Left hindlimb (tissue), 1 donor: ENCODE measurements at places on chromosomes 5 and 9.

- DNase-seq, result peak; percentile 61
Observed at GRCh38 chr9:87678650-87679355, 47.1 kb upstream of the CTSL start.

DNA sequence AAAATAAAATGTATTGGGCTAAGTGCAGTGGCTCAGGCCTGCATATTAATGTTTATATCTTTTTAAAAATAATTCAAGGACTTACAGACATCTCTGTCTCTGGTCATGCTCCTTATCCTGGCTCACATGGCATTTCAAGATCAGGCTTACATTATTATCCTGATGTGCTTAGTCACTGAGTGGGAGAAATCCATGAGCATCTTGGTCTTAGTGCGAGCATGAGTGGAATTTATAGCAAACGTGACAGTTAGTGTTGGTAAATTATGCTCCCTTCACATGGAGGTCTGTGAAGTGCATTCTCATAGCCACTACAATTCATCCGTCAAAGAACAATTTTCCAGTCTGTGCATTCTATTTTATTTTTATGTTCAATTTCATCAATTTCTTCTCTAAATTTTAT, 237.8 kb upstream of the EDIL3 start:
- DNase-seq, result no peak

DNA sequence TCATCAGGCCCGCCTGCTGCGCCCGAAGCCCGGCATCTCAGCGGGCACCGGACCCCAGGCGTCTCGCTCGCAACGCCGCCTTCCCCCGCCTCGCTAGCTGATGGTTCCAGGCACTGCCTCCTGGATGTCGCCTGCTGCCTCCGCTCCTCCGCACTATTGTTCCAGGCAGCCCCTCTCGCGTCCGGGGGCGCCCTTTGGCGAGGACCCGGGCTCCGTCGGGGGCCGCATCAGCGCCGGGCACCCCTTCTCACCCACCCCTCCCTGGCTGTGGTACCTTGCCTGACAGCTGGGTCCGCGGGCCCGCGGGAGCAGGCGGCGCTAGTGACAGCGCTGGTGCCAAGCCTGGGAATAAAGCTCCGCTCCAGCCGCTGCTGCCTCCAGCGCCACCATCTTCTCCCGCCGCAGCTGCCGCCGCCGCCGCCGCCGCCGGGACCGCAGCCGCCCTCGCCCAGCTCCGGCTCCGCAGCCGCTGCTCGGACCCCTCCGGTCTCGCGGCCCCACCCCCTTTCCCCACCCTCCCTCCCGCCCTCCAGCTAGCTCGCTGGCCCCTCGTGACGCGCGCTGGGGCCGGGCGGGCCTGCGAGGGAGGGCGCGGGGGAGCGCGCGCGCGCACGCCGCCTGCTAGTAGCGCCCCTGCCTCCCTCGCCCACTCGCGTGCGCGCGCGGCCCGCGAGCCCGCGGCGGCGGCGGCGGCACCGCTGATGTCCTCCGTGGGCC, at the start of gene APBA1:
Gene APBA1 (minus strand): TSS at position 493 of the 717 bp plus-strand sequence.
- peak; percentile 90 for DNase-seq

- DNase-seq, result peak; percentile 54
Observed at GRCh38 chr5:75337366-75338021, 474 bp downstream of the HMGCR start.

DNA sequence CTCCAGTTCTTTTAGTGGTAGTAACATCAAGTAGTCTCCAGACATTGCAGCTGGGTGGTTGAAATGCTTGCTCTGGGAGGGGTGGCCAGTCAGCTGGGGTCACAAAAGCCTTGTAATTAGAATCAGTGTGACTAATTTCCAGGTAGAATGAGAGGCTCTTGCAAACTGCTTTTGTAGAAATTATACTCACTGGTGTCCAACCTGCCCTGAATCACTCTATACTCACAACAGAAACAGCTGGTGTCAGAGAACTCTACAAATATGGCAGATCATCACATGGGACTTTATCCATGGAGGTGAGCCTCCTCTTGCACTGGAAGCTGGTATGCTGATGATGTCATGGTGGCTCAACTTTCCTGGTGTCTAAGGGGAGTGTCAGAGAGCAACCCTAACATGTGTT, 71.3 kb downstream of the SH3TC2 start:
- no peak for DNase-seq

GRCh38 chr9:91765296-91765695, 184.7 kb downstream of the ROR2 start:
- DNase-seq, result no peak

- DNase-seq, result no peak
Observed at GRCh38 chr5:93566091-93566490, 14.9 kb downstream of the NR2F1-AS1 start.

- no peak for DNase-seq
Observed at GRCh38 chr9:69757996-69758675, 1.7 kb downstream of the PTAR1 start.

DNA sequence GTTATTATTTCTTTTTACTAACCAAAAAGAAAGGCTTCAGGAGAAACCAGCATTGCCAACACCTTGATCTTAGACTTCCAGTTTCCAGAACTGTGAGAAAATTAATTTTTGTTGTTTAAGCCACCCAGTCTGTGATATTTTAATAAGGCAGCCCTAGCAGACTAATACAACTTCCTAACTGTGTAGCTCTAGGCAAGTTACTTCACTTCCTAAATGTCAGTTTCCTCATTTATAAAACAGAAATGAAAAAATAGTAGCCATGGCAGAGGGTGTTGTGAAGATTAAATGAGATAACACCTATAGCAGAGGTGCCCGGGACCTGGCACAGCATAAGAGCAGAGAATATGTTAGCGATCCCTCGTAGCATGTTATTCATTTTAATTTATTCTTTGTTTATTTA, 66.6 kb upstream of the HAND1 start:
- no peak for DNase-seq

DNA sequence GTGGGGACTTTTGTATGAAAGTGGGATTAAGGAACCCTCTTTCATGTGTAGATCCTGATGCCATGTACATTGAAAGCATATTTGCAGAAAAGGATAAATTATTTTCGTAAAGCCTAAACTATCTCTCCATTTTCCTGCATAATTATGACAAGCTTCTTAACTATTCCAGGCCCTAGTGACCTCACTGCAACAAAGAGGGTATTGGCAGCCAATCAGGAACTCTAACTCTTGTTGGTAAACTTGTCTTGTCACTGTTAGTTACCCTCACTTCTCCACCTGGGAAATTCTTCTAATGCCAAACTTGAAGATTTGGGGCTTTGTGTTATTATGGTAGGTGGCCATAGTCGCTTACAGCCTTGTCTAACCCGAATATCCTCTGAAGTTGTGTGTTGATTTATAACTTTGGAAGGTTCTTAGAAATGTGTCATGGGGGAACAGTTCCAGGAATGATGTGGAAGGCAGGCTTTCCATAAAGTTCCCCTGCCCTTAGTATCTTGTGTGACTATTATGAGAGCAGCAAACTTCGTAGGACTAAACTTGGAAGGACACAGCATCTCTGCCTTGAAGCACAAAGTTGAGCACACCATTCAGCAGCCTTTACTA, 52.5 kb downstream of the IQGAP2 start:
- no peak for DNase-seq

DNA sequence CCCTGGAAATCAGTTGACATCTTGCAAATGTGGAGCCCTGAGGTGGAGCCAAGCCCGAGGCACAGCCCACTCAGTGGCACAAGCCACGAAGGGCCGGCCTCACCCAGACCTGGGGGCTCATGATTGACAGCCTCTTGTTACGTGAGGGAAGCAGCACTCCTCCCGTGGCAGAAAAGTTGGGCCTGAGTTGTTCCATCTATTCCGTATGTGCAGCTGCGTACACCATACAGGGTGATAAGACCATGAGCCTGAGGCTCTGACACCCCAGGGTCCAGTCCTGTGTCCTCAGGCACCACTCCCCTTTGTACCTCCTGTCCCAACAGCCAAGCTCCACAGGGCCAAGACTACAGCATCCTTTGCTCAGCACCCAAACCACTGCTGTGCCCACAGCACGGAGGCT, 1.9 kb upstream of the ORM2 start:
- DNase-seq, result peak; percentile 55

DNA sequence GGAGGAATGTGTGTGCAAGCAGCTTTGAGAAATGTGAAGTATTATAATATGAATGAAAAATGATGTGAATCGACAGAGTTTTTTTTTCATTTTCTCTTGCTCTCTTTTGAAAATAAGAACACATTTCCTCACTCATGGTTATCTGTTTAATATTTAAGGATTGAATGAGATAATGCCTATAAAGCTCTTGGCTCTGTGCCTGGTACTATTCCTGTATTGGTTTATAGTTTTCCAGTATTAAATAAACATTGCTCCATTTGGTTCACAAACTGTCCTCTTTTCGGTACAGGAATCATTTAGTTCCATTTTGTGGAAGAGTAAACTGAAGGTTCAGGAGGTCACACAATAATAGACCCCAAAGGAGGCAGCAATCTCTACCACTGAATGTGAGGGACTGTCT, 1185.5 kb upstream of the WWC1 start:
- DNase-seq, result no peak

DNA sequence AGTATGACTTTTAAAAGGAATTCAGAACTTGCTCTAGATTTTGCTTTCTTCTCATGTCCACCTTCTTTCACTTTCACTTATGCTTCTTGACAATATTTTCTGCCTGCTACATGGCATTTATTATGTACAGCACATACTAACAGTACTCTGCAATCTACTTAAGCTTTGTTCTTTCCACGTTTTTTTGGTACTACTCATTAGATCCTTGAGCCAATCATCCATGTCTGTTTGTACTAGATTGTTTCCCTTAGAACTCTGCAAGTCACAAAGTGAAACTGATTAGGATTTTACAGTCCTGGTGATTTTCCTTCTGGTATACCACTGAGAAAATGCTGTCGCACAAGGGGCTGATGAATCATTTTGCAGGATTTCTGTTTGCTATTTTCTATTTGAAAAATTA, 78.3 kb downstream of the PARP8 start:
- DNase-seq, result no peak

DNA sequence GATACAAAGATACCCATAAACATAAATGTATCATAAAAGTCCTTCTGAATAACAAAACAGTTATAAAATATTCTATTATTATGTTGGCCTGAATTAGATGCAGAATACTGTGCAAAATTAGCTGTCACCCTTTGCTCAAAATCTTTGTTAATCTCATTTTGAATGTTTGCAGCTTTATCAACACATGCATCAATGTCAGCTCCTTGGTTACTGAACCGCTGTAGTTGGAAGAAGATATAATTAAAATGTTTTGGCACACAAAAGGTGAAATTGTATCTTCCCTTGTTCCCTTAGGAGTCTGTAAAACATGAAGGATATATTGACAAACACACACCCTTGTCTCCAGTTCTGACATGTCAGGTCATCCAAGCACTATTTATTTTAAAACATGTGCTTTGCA, 146.3 kb upstream of the POU5F2 start:
- no peak for DNase-seq

- no peak for DNase-seq
Observed at GRCh38 chr5:37847978-37848425, 8.2 kb upstream of the GDNF start.

- no peak for DNase-seq
Observed at GRCh38 chr5:153347611-153348010, 142.9 kb upstream of the GRIA1 start.
